MCF 10A (cell line): ENCODE measurements at places on chromosomes 7 and 10. TPM values are rescaled to one million over a fixed set of nuclear protein-coding genes. Genes with fewer than 3 reads are reported as not detected.

- DNase-seq, result no peak
Measured at GRCh38 chr7:105690325-105690945, 109.1 kb upstream of the EFCAB10 start.

DNA sequence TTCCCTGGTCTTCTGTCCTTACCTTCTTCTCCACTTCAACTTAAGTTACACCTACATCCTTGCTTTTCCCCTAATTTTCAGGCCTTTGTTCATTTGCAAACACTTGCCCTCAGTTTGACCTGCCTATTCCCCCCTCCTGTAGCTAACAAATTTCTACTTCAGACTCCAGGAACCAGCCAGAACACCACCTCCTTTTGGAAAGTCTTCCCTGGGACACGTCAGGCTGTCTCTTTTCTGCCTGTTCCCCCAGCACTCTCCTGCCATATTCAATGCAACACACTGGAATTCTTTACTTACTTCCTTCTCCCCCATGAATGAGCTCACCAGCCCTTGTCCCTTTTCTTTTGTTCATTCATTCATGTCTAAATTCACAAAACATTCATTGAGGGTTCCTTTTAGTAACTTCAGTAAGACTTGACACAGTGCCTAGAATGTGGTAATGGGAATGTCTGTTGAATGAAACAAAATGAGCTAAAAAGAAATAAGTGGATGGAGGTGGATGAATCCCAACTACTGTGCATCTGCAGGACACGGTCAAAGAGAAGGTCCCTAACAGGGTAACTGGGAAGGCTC, 478.0 kb downstream of the KCNMA1 start:
- DNase-seq, result no peak

- peak; percentile 79 for DNase-seq
Measured at GRCh38 chr7:17368856-17369524, 70.5 kb downstream of the AHR start.

CYP3A7 gene
- total RNA-seq, result not detected in 2 replicates

DNA sequence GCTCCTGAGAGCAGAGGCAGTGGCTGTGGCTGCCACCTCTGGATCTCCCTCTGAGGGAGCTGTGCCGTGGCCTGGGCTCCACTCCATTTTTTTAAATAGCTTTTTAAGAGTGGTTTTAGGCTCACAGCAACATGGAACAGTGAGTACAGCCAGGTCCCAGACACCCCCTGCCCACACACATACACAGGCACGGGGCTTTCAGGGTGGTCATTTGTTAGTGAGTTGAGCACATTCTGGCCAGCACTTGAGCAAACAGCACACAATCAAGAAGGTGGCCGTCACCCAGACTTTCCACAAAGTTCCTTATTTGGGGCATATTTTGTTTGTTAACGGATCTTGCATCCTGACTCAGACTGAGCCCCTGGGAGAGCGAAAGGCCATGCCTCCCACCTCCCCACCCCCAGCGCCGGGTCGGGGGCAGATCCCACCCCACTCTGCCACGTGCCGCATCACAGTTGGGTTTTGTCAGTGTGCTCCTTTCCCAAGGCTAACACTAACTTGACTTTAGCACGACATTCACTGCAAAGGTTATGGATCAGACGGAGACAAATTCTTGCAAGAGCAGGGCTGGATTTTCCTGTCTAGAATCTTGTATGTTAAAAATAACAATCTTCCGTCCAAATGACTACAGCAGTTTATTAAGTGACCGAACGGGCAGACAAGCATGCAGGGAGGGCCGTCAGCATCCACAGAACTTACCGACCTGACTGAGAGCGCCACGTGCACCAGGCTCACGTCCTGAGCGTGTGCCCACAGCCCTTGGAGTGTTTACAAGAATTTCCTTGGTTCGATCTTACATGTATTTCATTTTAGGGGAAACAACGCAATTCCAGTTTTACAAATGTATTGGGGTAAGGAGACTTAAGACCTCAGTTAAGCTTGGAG, 156.5 kb upstream of the NPS start:
- no peak for DNase-seq

KCNH2 gene
- total RNA-seq, result 0.09 TPM in 1 of 2 replicates, not detected in the other

- DNase-seq, result peak; percentile 41
Measured at GRCh38 chr10:113854761-113855588, 514 bp downstream of the NHLRC2 start.

MCU gene
- 14.0 and 19.2 TPM in 2 replicates for total RNA-seq

DNA sequence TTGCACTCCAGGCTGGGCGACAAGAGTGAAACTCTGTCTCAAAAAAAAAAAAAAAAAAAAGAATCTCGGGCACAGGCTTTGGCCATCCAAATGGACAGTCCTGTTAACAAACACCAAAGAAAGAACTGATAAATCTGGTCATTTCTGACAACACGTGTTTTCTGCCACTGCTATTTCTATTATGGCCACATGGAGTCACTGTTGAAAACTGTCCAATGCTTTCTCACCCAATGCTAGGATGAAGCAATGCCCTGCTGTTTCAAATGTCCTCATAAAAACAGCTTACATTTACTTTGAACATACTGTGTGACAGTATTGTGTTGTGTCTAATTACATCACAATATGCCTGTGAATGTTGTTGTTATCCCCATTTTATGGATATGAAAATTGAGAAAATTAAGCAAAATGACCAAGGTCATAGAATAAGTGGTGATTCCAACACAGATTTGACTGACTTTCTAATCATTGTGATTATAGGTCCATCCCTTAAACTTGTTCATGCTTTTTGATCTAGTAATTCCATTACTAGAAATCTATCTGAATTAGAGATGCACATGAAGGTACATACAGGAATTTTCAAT, 19.9 kb upstream of the MAP3K8 start:
- peak; percentile 76 for DNase-seq

UPK3B gene
- total RNA-seq, result 1.0 and 1.1 TPM in 2 replicates

DKK1 gene
- 31.8 and 37.4 TPM in 2 replicates for total RNA-seq

HYAL4 gene
- total RNA-seq, result not detected in 2 replicates

DNA sequence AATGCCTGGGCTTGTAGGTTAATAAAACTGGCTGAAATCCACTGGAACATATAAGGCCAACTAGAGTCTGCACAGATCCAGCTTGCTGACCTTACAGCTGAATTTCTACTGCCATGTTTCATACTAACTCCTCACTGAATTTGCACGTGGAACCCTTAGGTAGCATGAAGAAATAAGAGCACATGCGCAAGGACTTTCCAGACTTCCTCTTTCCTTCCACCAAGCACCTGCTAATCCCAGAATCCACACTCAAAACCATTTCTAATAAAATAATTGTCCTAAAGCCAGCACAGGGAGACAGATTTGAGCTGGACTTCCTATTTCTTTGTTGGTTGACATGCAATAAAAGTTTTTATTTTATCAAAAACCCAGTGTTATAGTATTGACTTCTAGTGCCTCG, 46.8 kb downstream of the NPVF start:
- DNase-seq, result no peak

PNLIPRP1 gene
- total RNA-seq, result not detected in 2 replicates

DNA sequence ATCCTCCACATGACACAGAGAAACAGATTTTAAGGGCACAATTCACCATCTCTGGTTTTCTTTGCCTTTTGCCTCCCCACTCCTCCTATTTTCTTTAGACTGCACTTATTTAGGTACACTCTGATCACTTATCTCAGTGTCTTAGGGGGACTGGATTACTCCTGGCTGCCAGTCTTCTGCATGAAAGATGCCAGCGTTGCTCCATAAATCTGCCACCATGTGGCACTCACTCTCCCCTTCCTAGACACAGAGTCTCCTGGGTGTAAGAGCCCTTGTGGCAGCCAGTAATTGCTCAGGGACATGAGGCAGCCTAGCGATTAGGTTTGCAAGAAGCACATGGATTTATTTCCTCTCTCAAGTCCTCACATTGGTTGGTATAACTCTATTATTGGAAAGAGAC, 34.5 kb upstream of the RBM20 start:
- DNase-seq, result peak; percentile 24

DNA sequence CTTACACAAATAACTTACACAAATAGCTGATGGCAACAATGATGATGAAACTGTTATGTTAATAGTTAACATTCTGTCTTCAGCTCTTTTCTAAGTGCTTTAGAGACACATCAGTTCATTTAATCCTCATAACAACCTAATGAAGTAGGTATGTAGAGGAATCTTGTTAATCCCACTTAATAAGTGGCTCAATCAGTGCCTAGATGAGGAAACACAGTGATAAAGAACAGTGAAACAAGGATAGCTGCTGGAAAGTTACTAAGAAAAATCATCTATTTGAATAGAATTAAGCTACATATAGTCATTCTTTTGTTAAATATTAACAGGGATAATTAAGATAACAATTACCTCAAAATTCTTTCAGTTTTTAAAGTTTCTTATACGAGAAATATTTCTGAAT, 487.6 kb downstream of the ARL4A start:
- no peak for DNase-seq

DNA sequence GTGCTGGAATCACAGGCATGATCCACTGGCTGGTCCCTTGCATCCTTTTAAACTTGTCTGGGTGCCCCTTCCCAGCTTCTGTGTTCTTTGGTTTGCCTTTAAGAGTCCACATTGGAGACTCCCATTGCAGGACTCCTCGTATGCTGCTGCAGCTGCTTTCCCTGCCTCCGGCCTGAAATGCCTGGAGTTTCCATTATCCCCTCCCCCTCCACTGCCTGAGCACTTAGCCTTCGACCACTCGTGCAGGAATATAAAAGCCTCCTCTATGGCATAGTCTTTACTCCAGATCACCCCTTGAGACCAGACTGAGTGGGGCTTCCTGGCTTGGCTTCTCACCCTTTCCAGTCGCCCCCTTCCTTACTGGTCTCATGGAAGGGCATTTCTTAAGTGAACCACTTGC, 80.2 kb downstream of the RHOBTB1 start:
- DNase-seq, result no peak

DNA sequence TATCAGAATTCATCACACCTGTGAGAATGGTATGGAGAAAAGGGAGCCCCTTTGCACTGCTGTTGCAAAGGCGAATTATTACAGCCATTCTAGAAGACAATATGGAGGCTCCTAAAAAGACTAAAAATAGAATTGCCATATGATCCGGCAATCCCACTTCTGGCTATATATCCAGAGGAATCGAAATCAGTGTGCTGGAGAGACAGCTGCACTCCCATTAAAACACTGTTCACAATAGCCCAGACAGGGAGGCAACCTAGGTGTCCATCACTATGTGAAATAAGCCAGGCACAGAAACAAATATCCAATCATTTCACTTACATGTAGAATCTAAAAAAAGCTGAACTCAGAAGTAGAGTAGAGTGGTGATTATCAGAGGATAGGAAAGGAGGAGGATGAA, 26.0 kb upstream of the GJD4 start:
- DNase-seq, result no peak

SPDYE1 gene
- total RNA-seq, result not detected in 2 replicates

DNA sequence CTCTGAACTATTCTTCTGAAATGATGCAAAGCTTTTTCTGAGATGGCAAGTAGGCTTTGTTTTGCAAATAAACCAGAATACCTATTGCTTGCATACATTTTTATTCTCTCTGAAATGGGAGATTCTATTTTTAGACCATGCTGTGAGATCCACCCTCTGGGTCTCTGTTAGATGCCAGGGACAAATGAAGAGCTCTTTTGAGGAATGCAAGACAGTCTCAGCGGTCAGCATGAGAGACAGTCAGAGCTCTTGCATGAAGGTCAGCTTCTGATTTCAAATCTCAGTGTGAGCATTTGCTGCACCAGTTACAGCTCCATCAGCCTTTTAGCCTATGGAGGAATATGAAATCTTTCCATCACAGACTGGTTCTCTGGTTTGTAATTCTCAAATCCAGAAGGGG, 429.9 kb upstream of the KLF6 start:
- DNase-seq, result no peak

DNA sequence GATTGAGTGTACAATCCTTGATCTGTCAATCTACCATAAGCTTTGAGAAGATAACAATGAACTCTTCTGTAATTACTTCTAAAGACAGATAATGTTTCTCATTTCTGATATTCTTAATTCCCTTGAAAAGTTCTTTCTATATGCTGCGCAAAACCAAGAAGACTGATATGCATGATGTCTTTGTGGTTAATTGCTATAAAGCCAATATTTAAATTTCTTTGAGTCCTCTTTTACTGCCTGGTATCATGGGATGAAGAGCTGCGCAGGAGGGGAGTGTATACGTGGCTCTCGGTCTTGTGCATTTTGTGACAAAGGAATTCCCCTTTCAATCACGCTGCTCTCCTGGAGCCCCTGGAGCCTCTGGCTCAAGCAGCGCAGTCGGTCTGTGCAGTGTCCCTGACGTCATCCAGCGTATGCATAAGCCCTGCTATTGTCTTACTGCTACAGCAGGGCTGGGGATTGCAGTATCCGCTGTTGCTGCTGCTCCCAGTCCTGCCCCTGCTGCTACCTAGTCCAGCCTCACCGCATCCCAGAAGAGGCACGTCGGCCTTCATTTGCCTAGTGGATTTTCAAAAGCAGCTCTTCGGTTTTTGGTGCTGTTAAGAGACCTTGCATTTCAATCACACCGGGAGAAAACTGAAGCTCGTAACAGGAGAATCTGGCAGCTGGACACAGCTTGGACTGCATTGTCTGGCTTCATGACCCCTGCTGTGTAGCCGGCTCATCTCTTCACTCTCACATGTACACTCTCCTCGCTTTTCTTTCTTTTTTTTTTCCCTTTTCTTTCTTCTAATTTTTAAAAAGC, 66.7 kb downstream of the ST7 start:
- DNase-seq, result peak; percentile 66

GRCh38 chr10:35699848-35700486, 57.9 kb upstream of the FZD8 start:
- DNase-seq, result no peak

GATA3 gene
- total RNA-seq, result 13.1 and 14.6 TPM in 2 replicates

- peak; percentile 33 for DNase-seq
Measured at GRCh38 chr7:131546583-131547141, 9.8 kb downstream of the PODXL start.

DNA sequence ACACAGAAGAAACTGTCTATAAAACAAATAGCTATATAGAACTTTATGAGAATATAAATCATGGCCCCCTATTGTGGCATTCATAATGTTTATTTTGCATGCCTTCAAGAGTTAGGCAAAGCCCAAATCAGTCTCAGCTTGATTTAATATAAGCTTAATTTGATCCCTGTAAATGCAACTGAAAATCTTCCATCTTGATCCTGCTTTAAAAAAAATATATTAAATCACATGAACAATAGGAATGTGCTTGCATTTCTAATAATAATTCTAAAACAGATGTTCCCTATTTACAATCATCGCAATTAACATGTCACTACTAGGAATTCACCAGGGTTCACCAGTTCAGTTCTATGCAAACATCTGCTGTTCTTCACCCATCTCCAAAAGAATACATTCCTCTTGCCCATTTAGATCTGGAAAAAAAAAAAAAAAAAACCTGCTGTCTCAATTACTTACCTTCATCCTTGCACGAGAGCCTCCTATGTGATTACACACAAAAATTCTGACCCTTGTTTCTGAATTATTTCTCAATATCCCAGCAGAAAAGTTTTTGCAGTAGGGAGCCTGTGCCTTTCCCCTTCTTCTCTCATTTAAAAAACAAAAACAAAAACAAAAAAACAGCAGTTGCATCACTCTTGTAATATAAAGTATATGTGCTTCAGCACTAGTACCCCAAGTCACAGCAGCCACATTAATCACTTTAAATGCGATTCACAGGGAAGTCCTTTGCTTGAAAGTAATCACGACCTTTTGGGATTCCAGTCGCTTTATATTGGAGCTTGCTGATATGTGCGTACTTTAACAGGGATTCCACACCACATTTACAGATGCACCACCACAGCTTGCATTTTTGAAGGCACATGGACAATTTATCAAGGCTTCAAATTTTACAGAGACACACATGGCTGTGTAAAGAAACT, 194.8 kb upstream of the KMT2E start:
- no peak for DNase-seq
